Aorta (tissue), 5 donors: ENCODE measurements at places on chromosomes 6 and 20.

DNA sequence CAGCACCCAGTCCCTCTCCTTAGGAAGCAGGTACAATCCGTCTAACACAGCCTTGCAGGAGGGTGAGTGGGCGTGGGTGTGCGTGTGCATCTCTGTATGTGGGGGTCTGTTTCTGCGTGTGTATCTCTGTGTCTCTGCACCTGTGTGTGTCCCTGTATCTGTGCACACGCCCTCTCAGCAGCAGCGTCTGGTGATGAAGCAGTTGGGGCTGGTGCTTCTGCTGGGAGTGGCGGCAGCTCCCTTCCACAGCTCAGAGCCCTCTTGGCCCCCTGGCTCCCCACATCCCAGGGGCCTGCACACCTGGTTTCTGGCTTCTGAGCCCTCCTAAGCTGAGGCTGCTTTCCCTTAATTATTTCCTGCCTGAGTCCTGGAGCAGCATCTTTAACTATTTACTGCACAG lies 49.5 kb upstream of the CCDC167 start:
- no peak for DNase-seq

GRCh38 chr6:14630016-14630415 lies 512.4 kb downstream of the CD83 start:
- no peak for DNase-seq

GRCh38 chr6:15346315-15346714 lies 100.4 kb downstream of the JARID2 start:
- DNase-seq, result no peak

DNA sequence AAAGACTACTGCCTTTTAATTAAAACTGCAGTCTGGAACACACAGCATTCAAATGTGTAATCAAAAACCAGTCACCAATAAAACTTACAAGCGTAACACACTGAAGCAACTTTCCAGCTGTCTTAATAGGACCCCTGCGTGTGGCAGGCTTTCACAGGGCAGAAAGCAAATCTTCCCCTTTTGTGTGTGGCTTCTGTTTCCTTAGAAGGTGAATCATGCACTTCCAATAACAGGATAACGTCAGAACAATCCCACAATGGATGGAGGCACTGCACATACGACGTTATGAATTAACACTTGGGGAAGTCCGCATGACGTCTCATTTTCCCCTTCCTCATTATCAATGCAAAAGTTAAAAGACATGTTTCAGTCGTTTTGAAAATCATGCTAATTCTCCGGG lies 44.8 kb downstream of the INSM1 start:
- DNase-seq, result no peak

DNA sequence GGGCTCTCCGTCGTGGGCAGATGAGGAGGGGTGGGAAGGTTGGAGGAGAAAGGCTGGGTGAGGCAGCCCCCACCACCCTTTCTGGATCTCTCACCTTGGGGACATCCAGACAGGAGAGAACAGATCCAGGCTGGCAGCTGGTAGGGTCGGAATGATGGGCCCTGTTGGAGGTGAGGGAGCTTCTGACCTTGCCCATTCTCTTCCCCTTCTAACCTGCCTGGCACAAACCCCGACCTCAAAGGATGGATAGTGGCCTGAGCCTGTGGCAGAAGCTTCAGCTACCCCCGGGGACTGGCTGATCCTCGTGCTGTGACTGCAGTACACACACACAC lies 6.0 kb upstream of the NPBWR2 start:
- DNase-seq, result peak; percentile 39

DNA sequence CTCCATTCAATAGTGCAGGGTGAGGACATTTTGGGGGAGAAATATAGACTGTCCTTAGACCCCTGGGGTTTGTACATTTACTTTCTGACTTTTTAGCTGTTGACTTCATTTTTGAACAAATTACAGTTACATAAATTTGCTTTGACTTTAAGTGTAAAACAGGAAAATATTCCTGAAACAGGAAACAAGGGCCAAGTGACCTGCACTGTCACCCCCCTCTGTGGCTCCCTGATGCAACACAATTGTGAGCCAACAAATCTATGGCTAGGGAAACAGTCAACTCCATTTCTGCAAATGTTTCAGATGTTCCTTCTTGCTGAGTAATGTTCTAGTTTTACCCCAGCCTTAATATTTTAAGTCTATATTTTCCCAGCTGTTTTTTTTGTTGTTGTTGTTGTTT lies 39.8 kb downstream of the HLA-A start:
- DNase-seq, result no peak

DNA sequence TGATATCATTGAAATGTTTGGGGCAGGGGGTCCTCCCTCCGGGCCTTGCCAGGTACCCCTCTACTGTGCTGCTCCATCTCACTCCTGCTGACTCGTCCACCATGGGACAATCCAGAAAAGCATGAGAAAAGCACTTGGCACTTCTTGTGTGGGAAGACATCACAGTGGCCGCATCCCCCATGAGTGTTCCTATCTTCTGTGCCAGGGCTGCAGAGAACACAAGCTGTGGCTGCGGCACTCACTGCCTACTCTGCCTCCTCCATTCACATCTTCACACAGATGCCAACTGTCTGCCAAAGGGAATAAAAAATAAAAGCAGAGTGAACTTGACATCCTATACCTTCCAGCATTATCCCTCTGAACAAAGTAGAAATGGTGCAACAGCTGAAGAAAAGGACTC lies 117.4 kb upstream of the PROKR2 start:
- DNase-seq, result no peak

GRCh38 chr6:31882344-31882743 lies 3.5 kb upstream of the SLC44A4 start:
- no peak for DNase-seq

- DNase-seq, result no peak
Observed at GRCh38 chr6:47631269-47631772, 67.1 kb upstream of the ADGRF4 start.

DNA sequence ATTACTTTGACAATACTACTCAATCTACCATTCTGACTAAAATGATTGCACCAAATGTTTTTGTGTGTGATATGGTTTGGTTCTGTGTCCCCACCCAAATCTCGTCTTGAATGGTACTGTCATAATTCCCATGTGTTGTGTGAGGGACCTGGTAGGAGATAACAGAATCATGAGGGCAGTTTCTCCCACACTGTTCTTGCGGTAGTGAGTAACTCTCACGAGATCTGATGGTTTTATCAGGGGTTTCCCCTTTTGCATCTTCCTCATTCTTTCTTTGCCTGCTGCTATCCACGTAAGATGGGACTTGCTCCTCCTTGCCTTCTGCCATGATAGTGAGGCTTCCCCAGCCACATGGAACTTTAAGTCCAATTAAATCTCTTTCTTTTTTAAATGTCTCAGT lies 20.8 kb downstream of the SYCP2 start:
- DNase-seq, result no peak

DNA sequence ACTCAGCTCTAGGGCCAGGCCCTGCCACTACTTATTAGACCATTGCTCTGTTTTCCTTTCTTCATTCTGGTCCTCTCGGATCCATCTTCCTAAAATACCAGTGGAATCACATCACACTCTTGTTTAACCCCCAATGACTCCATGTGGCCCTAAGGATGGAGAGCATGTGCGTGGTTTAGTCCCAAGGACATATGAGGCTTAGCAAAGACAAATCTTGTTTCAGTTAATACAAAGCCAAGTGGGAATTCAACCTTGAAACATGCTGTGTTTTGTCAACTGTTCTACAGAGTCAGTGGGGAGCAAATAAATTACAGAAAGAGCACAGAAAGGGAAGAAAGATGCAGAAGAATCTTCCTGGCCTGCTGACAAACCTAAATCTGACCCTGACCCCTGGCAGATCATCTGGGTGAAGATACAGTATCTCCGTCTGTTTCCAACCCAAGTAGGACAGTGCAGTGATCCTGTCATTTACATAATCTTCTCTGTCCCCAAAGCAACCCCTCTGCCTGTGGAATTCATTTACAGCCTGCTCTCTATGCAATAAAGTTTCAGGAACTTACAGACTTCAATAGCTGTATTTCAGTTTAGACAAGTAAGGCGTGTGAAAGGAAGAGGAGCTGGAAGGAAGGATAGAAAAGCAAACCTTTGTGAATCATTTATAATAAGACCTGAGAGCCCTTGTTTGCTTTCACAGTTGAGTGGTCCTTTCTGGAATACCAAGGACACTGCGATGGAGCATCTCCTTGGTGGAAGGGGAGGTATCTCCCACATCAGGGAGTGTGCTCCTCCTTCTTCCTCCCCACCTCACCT lies 144.0 kb downstream of the THBS2 start:
- DNase-seq, result no peak

- DNase-seq, result no peak
Observed at GRCh38 chr20:5535125-5535756, 215.0 kb upstream of the SHLD1 start.

- DNase-seq, result no peak
Observed at GRCh38 chr6:13712599-13712898, 914 bp upstream of the RANBP9 start.

GRCh38 chr20:60097285-60097684 lies 139.1 kb downstream of the CDH26 start:
- no peak for DNase-seq

DNA sequence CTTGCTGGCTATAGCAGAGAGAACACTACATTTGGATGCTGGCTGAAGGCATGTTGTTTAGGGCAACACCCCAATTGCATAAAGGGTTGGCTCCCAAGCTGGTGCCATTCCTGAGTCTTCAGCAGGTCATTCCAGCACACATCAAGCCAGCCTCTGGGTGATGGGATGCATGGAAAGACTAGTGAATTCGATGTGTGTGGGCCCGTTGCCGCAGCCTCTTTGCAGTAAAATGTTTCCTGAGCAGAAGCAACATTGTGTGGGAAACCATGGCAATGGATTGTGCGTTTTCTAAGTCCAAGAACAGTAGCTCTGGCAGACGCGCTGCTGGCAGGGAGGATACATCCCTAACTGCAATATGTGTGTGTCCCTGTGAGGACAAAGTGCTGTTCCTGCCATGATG lies 142.4 kb upstream of the SLC24A3 start:
- no peak for DNase-seq

DNA sequence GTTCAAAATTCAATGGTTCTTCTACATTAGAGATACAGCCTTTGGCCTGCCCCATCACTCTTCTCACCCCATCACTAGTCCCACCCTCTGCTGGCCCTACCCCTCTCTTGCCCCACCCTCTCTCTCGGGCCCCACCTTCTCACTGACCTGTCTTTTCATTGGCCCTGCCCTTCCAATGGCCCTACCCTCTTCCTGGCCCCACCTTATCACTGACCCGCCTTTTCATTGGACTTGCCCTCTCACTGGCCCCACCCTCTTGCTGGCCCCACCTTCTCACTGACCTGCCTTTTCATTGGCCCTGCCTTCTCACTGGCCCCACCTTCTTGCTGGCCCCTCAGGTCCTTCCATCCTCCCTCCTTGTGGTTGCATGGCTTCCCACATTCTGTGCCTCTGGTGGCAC lies 107.2 kb upstream of the PLEKHG1 start:
- DNase-seq, result no peak

GRCh38 chr6:78398292-78398691 lies 469.1 kb upstream of the IRAK1BP1 start:
- DNase-seq, result no peak

- no peak for DNase-seq
Observed at GRCh38 chr6:127792616-127793015, 108.2 kb downstream of the THEMIS start.

GRCh38 chr20:6213311-6213710 lies 90.5 kb upstream of the FERMT1 start:
- DNase-seq, result no peak

DNA sequence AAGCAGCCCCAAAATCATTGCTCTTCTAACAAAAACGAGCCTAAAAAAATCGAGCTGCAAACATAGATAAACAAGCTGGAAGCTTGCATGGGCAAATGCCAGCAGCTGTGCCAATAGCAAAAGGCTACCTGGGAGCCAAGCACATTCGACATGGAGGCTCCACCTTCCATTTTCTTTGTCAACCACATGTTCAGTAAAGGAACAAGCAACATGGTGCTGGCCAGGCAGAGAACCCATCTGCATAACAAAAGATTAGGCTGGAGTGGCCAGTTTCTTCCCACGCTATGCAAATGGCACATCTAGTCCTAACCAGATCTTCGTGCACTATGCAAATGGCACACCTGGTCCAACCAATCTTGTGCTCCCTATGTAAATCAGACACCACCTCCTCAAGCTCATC lies 110.5 kb downstream of the KIF16B start:
- no peak for DNase-seq
